Tongue (tissue), 3 donors: ENCODE measurements at places on chromosomes 2 and 18.

- no peak for DNase-seq
Measured at GRCh38 chr2:241854342-241855244, 4.1 kb downstream of the PDCD1 start.

- DNase-seq = no peak
Measured at GRCh38 chr2:32128636-32129035, 37.0 kb upstream of the SLC30A6 start.

DNA sequence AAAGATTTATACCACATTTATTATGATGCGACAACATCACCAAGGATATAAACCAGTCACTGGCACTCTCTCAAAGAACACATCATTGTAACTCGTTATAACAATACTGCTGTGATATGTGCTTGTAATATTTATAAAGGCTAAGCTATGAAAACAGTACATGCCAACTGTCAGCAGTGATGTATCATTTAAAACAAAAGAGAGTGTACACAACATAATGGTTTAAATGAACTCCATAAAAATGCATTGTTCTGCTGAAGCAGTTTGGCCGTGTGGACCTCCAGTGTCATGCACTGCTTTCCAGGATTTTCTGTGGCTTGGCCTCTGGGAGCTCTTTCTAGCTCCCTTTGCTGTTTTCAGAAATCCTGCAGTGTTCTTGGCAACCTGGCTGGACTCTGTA is 215.6 kb downstream of the MTX2 start:
- peak; percentile 79 for DNase-seq

DNA sequence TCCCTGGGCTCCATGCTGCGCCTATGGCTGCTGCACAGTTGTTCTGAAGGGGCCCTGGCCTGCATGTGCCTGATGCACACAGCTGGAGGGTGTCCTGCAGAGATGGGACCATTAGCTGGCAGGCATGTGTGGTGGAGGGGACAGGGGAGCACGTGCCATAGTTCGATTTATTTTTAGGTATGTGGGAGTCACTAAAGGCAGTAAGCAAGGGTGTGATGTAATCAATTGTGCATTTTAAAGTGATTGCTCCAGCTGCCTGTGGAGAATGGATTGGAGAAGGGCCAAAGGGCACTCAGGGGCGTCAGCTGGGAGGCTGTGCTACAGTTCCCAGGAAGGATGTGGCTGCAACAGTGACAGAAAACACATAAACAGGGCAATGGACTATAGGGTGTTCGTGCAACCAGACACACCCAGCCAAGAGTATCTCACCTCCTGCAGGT is 205.1 kb downstream of the ARL4C start:
- peak; percentile 81 for DNase-seq

- DNase-seq = no peak
Measured at GRCh38 chr2:65070172-65070830, 14.1 kb downstream of the CEP68 start.

DNA sequence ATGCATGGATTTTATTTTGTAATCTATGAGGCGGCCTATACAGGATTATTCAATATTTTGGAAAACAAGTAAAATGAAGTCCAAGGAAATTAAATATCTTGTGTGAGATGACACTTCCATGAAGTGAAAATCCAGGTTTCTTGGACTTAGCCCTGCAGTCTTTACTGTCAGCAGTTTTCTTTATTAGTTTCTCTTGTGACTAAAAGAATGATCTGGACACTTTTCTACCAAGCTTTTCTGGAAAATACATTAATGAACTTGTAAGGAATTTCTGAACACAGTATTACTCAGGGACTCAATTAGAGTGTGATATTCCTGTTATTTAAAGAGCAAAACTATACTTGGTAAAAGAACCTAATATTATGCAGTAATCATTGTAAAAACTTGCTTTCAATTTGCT is 610.4 kb upstream of the SLC8A1 start:
- DNase-seq = no peak

GRCh38 chr2:150911766-150912280 is 349.8 kb downstream of the RBM43 start:
- peak; percentile 58 for DNase-seq

GRCh38 chr2:207321514-207321913 is 155.8 kb upstream of the KLF7 start:
- no peak for DNase-seq

- no peak for DNase-seq
Measured at GRCh38 chr2:218980735-218981389, 4.1 kb downstream of the FEV start.

- no peak for DNase-seq
Measured at GRCh38 chr2:172725746-172726145, 9.9 kb upstream of the RAPGEF4 start.

- DNase-seq = no peak
Measured at GRCh38 chr18:43022874-43023273, 92.6 kb downstream of the RIT2 start.
